Left hindlimb (tissue), 1 donor: ENCODE measurements at places on chromosomes 3 and 15.

DNA sequence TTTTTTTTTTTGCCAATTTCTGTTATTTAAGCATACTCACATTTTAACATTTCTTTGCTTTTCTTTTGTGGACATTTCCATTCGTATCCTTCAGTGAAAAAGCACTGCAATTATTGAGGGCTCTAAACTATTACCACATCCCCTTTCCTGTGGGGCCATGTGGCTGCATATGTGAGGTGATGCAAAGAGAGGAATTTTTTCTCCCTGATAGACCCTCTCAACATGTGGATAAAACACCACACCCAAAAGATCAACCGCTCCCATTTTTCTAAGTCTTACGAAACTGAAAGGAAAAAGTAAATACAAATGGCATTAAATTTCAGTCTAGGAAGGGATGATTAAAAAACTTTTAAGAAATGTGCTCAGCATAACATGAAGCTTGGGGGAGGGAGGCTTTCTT is 68.8 kb downstream of the DNAJC13 start:
- no peak for DNase-seq

- no peak for DNase-seq
Measured at GRCh38 chr3:176839901-176840300, 357.4 kb downstream of the TBL1XR1 start.

GRCh38 chr3:83317605-83318004 is 1556.2 kb upstream of the GBE1 start:
- DNase-seq: no peak

- peak; percentile 33 for DNase-seq
Measured at GRCh38 chr15:99365242-99365641, 114.0 kb downstream of the LRRC28 start.

GRCh38 chr3:66237552-66237951 is 16.8 kb downstream of the SLC25A26 start:
- DNase-seq: no peak

- DNase-seq: no peak
Measured at GRCh38 chr3:157107644-157108133, 52.3 kb downstream of the CCNL1 start.

DNA sequence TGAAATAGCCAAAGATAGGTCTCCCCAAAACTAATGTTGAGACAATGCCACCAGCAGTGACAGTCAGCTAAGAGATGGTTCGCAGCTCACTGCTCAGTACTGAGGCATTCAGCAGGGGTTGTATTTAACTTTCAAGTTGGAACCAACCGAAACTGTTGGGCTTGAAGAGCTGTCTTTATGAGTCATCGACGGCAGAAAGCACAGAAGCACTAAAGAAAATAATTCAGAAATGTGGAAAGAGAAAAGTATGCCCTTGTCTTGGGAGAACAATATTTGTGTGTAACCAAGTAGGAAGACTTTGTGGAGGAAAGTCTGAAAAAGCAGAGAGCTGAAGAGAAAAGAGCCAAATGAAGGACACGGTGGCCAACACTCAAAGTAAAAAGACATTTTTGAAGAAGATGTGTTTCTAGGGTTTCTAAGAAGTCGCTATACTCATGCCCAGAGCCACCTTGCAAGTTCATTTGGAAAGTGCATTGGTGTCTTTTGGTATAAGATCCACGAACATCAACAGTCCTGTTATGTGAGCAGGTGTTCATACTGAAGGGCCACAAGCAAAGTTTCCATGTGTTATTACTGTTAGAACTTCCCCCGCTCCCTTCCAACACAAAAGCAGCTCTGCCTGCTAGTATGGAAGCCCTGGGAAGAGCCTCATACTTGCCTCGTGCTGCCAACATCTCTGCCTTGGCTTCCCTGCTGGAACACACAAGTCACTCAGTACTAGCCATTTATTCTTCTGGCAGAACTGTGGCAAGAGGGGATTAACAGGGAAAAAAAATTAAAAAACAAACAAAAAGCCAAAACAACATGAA is 4.1 kb upstream of the RARB start:
- no peak for DNase-seq

DNA sequence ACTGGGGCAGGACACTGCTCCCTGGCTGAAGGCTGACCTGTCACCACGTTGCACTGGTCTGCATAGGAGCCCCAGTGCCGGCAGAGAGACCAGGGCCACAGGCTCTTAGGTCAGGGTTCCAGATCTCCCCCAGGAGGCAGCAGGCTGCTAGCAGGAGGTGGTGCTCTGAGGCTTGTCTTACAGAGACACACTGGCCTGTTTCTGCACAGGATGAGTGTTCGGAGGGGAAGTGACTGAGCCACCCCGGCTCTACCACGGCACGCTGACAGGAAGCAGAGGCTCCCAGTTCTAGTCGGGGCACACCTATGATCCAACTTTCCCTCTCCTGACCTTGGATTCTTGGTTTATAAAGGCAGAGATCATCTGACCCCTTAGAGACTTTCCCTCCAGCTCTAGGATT is 8.6 kb downstream of the FBXL22 start:
- no peak for DNase-seq

GRCh38 chr15:45168286-45168685 is 19.5 kb downstream of the SHF start:
- DNase-seq: no peak

DNA sequence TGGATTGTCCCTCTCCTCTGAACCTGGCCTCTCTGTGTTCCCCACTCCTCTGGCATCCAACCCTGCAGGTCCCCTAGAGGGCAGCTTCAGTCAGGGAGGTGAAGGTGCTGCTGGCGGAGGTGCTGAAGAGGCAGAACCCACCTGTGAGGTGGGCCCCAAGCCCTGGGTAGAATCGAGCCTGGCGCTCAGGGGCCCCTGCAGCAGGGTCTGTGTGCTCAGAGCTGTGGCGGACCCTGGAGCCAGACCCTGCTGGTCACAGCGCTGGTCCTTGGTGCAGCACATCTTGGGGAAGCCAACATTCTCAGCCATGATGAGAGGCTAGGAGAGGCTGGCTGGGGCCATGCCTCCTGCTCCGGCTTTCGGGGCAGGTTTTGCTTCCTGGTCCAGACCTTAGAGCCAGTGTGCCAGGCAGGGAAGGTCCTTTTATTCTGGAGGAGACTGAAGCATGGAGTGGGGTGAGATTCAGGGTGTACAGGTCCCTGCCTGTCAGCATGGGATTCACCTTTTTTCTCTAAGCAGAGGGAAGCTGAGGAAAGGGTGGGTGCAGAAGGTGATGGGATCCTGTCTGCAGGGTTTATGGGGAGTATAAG is 54.7 kb upstream of the TAMM41 start:
- no peak for DNase-seq

GRCh38 chr15:89021224-89021623 is 67.0 kb upstream of the ABHD2 start:
- no peak for DNase-seq

DNA sequence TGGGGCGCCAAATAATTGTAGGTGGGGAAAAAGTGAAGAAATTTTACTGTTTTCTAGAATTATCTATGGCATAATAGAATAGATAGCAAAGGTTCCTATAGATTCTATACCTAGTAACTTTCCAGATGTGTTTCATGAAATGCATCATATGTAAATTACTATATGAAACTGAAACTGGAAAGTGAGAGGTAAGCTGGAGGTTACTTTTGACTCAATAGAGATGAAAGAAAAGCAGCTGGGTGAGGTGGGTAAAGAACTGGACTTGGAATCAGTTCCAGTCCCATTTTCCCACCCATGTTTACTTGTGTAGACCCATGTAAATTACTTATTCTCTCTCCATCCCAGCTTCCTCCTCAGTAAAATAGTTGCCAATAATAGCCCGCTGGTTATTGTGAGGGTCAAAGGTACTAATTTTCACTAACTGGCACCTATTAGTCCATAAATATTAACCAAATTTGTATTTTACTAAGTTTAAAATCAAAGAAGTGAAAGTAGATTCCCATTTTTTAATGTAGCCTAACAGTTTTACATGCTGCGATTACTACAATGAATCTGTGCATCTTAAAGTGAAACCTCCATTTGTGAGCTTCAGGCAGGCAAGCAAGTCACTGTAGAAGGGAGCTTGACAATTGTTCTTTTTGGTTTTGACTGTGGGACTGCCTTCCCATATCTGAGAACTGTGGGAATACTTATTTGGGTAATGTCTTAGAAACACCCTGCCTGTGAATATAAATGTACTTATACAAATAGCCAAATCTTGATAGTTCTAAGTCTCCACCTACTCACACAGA is 312.1 kb downstream of the SLC9A9 start:
- no peak for DNase-seq

GRCh38 chr3:133996251-133996661 is 33.5 kb downstream of the SLCO2A1 start:
- DNase-seq: no peak

DNA sequence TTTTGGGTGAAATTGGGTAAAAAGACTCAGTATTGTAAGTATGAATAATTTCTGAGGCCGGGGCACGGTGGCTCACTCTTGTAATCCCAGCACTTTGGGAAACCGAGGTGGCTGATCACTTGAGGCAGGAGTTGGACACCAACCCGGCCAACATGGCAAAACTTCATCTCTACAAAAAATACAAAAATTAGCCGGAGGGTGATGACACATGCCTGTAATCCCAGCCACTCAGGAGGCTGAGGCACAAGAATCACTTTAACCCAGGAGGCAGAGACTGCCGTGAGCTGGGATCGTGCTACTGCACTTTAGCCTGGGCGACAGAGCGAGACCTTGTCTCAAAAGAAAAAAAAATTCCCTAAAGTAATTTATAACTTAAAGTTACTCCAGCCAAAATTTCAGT is 162.2 kb downstream of the APBA2 start:
- DNase-seq: no peak
